ENCODE measurements at places on chromosomes 13 and 19. TPM values are rescaled to one million over a fixed set of nuclear protein-coding genes. Genes with fewer than 3 reads are reported as not detected.

Gene ZNF358
- polyA plus RNA-seq, result 59.6 TPM

Gene SMIM44
- polyA plus RNA-seq, result 0.74 TPM

Gene TNFSF13B
- polyA plus RNA-seq, result 1.0 TPM

Gene TJP3
- polyA plus RNA-seq, result 14.8 TPM

GRCh38 chr19:42488783-42489521, 39.3 kb downstream of the CEACAM1 start:
- DNase-seq, result no peak

DNA sequence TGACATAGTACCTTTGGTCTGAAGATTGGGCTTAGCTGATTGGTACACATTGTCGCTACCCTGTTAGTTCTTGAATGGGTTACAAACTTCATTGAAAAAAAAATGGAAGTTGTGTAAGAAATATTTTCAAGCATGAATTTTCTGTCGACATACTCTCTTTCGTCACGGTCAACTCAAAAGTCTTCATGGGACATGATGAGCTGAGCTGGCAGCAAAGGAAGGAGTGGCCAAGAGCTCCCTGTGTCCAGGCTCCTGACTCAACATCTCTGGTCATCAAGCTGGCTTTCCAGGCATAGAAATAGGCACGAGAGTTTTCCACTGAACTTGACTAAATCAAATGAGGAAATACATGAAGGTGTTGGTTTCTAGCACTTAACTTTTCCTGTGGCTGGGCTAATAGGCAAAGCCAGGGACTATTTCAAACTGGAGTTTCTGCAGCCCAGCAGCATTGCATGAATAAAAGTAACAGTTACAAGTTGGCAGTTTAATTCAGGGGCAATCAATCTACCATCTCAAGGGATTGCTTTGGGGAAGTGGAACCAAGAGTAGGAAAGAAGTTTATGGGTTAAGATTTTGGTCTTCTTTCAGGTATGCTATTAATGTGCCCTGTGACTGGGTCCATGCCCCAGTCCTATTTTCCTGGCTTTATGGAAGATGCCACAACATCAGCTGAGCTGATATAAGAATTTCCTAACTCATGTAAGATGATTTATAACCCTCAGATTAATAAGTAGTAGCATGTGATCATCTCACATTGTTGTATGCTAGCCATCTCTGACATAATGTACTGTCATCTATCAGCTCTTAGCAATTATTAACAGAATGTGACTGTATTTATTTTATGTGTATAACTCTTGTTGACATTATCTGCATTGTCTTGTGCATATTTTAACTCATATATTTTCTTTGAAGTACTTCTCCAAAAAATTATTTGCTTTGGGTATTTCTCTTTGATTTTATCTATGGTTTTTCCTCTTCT, 385.8 kb downstream of the DLEU7 start:
- no peak for DNase-seq

DNA sequence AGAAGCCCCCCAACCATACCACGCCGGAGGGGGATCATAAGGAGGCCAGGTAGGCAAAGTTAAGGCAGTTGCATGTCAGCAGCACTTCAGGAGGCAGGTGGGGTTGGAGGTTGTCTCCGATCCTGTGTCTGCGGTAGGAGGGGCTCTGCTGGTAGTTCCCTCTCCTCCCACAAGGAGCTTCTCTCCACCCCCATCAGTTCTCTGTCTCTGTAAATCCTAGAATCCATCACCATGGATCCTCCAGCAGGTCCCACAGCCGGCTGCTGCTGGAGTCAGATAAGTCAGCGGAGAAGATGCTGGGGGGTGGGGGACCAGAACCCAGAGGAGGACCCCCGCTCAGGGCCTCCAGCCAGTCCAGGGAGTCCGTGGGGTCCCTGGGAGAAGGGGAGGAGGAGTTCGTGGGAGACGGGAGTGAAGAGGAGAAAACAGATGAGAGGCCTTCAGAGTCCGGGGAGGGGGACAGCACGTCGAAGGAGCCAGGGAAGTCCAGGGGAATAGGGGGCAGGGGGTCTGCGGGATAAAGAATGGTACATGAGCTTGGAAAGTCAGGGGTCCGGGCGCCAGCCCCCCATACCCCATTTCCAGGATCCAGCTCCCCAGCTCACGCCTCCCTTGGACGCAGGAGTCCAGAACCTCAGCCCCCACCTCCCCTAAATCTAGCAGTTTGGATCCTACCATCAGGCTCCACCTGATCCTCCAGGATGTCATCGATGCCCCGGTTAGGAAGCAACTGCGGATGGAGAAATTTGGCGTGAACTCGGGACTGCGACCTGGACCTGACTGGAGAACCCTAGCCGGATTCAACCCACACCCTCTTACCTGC, 6.3 kb downstream of the MAMSTR start:
- no peak for DNase-seq

Gene GPX4
- polyA plus RNA-seq, result 243 TPM

GRCh38 chr19:47253467-47253881, 2.9 kb upstream of the CCDC9 start:
- DNase-seq, result no peak

Gene IGFL3
- not detected for polyA plus RNA-seq

DNA sequence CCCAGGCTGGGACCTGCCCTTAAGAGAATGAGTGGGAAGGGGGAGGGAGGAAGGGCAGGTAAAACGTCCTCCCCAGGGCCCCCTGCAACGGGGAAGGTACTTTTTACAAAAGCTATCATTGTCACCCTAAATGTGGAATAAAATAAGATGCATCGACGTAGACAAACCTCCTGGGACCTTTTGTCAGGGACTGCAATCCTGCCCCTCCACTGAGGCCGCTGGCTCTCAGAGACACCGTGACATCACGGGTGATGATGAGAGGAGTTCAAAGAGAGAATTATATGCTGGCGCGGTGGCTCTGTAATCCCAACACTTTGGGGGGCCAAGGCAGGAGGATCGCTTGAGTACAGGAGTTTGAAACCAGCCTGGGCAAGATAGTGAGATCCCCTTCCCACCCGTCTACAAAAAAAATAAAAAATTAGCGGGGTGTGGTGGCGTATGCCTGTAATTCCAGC, 1.8 kb upstream of the MYBPC2 start:
- DNase-seq, result no peak

DNA sequence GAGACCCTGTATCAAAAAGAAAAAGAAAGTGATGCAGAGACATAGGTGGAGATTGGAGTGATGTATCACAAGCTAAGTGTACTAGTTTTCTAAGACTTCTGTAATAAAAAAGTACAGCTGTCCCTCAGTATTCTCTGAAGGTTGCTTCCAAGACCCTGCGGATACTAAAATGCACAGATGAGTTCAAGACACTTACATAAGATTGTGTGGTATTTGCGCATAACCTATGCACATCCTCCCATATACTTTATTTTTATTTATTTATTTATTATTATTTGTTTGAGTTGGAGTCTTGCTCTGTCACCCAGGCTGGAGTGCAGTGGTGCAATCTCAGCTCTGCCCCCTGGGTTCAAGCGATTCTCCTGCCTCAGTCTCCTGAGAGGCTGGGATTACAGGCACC, 13.6 kb upstream of the HAS1 start:
- DNase-seq, result no peak

Gene TMTC4
- 34.7 TPM for polyA plus RNA-seq

GRCh38 chr13:100895651-100896050, 221.1 kb upstream of the TMTC4 start:
- DNase-seq, result no peak

GRCh38 chr13:87120476-87120875, 550.7 kb upstream of the SLITRK5 start:
- no peak for DNase-seq

Gene SNRPA
- 117 TPM for polyA plus RNA-seq

Gene FBXO17
- 93.4 TPM for polyA plus RNA-seq

Measured in renal cortex interstitium (tissue), 15 donors.